SW480 (cell line): ENCODE measurements at places on chromosomes 3 and 15.
A peak's percentile ranks its signal among the peaks of the same experiment; 100 is the strongest.

DNA sequence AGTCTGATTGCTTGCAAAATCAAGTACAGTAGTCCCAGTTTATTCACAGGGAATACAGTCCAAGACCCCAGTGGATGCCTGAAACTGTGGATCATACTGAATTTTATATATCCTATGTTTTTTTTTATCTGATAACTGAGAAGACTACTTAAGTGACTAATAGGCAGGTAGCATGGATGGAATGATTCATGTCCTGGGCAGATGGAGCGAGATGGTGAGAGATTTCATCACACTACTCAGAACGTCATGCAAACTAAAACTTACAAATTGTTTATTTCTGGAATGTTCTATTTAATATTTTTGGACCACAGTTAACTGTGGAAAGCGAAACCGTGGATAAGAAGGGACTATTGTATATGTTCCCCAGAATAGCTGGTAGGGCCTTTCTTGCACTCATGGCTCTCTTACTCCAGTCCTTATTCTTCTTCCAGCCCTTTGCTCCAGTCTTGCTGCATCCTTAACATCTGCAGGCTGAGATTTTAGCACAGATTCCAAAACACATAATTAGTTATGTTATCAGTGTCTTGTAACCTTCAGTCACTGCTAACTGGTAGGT lies 290.0 kb downstream of the ADAMTSL3 start:
- DNase-seq: no peak

DNA sequence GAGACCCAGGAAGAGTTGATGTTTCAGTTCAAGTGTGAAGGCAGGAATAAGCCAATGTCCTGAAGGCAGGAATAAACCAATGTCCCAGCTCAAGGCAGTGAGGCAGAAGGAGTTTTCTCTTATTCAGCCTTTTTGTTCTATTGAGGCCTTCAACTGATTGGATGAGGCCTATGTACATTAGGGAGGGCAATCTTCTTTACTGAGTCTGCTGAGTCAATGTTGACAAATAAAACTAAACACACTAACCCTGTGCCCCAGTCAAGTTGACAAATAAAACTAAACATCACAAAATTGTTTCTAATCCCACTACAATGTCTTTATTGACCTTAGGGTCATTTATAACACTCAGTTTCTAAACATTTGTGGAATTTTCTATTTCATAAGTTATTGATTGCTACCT lies 100.0 kb downstream of the CACNA2D3 start:
- DNase-seq: no peak

GRCh38 chr3:197206913-197207312 lies 91.5 kb downstream of the DLG1 start:
- no peak for DNase-seq

- no peak for DNase-seq
Measured at GRCh38 chr3:105958237-105959000, 89.6 kb upstream of the CBLB start.

- DNase-seq: no peak
Measured at GRCh38 chr3:119831022-119831421, 49.1 kb downstream of the NR1I2 start.

- no peak for DNase-seq
Measured at GRCh38 chr3:156522673-156523072, 32.2 kb downstream of the SSR3 start.

- no peak for DNase-seq
Measured at GRCh38 chr15:71813723-71814470, 3.5 kb downstream of the NR2E3 start.

DNA sequence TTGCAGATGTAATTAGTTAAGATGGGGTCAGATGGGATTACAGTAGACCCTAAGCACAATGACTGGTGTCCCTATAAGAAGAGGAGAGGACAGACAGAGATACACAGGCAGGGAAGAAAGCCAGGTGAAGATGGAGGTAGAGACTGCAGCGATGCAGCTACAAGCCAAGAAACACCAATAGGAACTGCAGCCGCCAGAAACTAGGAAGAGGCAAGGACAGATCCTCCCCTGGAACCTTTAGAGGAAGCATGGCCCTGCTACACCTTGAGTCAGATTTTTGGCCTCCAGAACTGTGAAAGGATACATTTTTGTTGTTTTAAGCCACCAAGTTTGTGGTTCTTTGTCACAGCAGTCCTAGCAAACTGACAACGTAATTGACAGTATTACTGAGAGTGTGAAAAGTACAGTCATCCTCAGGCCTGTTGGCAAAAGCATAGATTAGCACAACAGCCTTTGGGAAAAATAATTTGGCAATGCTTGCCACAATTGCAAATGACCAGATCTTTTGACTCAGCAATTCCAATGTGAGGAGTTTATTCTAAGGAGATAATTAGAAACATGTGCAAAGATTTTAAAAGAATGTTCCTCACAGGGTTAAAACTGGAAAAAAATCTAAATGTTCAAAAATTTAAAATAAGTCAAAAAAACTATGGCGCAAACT lies 82.6 kb upstream of the TJP1 start:
- no peak for DNase-seq

DNA sequence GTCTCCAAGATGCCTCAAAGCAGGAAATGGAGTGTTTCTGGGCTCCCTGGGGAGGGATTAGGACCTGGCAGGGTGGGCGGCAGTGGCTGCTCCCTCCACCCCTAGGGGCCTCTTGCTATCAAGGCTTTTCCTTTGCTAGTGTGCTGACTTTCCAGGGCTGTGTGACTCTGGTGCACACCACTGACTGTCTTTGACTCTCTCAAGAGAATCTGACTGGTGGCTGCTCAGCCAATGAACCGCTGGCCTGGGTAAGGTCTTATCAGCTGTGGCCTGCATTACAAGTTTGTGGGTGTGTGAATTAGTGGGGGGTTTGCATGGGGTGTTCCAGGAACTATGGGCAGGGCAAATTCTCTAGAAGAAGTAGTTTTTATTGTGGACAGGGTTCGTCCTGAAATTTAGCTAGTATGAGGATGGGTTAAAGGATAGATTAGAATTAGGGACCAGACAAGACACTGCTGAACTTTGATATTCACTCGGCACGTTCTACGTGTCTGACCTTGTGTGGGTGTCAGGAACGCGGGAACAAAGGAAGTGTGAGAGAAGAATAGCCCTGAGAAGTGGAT lies 29.5 kb downstream of the SIAH2 start:
- no peak for DNase-seq

GRCh38 chr3:47747558-47747957 lies 34.1 kb downstream of the SMARCC1 start:
- no peak for DNase-seq

DNA sequence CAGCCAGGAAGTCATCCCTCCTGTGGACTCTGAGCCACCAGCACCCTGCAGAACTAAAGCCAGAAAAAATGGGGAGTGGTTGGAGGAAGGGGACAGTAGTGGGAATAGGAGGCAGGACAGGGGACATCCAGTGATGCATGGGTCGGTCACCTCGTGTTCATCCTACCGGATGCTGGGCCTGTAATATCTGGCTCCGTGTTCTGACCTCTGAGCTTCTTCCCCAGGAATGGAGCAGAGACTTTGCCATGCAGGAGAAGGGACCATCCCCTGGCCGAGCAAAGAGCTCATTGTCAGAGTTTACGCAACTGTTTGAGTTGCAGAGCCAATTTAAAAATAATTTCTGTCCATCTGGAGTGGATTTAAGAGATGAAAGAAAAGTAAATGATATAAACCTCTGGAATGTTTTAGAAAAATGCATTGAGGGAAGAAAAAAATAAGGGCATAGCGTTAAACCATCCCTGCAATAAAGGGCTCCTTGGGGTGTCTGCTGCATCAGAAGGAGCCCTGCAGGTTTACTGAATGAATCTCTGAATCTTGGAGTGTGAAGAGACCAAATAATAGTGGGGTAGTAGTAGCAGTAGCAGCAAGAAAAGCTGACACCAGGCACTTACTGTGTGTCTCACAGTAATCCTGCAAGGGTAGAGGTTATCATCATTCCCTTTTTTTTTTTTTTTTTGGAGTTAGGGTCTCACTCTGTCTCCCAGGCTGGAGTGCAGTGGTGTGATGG lies 70.9 kb downstream of the AAGAB start:
- DNase-seq: no peak

DNA sequence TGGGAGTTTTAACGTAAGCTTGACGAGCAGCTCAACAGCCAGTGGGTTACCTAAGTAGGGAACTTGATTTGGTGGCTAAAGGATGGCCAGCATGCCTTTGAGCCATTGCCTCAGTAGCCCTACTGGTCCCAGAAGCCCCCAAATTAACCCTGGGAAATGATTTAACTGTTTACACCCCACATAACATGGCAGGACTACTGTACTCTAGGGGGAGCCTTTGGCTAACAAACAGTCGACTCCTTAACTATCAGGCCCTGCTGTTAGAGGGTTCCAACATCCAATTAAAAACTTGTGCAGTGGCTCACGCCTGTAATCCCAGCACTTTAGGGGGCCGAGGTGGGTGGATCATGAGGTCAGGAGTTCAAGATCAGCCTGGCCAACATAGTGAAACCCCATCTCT lies 9.4 kb upstream of the SMCO1 start:
- DNase-seq: no peak

DNA sequence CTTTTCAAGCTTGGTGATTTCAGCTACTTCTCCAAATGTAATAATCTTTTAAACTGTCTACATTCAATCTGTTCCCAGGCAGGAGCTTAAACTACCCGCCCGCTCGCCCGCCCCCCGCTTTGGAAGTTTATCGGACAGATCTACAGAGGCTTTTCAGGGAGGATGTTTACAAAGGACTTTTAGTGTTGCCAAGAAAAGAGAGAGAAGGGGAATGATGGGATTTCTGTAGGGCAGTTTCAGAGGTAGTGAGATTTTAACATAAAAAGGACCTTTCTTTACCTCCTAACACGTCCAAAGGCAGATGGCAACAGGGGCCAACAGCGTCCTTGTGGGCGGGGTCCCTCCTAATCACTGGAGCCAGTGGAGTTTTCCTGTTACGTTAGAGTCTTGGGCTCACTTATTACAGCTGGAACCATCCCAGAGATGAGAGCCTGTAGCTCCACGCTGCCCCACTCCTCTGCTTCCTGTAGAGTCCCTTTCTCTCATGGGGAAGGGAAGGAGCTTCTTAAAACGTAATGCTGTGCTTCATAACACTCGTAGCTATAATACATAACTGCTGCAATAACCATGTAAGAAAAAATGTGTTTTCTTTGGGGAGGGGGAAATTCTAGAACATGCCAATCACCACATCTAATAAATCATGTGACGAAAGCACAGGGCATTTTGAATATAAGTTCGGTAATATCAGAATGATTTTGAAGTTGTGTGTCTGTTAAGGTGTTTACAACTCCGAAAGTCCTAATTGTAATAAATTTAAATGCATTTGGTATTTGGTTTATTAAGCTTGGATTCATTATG lies 30.9 kb downstream of the HES1 start:
- no peak for DNase-seq

DNA sequence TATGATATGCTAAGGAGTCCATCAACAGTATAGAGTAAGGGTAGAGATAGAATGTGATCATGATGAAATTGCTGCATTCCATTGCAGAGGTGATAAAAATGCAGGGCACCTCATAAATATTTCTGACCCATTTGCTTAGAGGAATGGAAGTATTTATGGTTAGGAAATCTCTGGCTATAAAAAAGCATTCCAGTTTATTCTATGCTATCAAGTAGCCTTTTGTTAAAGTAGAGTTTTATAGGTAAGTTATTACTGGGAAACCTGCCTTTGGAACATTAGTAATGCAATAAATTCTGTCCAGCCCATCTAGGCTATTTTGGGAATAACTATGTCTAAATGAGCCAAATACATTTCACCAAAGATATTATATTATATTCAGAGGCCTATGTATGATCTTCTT lies 19.8 kb upstream of the STRIT1 start:
- peak; percentile 33 for DNase-seq
